ENCODE measurements at places on chromosomes 1 and 21.

- no peak overlapping the region for H3K4me3 ChIP-seq
- no peak overlapping the region for H3K27ac ChIP-seq
- H3K36me3 ChIP-seq = no peaks in the 10 kb centered on the region
- H3K4me1 ChIP-seq = peaks cover 12% of the 10 kb centered on the region
These were observed 8.7 kb upstream of the ECE1 start for GRCh38 chr1:21298981-21299391.

- H3K4me3 ChIP-seq = no peak overlapping the region
- no peaks in the 10 kb centered on the region for H3K27me3 ChIP-seq
- no peak overlapping the region for H3K27ac ChIP-seq
- H3K36me3 ChIP-seq = no peaks in the 10 kb centered on the region
- peaks cover 21% of the 10 kb centered on the region for H3K4me1 ChIP-seq
- ATAC-seq = no peak
These were observed 628.0 kb downstream of the SMYD3 start for GRCh38 chr1:245879091-245879490.

DNA sequence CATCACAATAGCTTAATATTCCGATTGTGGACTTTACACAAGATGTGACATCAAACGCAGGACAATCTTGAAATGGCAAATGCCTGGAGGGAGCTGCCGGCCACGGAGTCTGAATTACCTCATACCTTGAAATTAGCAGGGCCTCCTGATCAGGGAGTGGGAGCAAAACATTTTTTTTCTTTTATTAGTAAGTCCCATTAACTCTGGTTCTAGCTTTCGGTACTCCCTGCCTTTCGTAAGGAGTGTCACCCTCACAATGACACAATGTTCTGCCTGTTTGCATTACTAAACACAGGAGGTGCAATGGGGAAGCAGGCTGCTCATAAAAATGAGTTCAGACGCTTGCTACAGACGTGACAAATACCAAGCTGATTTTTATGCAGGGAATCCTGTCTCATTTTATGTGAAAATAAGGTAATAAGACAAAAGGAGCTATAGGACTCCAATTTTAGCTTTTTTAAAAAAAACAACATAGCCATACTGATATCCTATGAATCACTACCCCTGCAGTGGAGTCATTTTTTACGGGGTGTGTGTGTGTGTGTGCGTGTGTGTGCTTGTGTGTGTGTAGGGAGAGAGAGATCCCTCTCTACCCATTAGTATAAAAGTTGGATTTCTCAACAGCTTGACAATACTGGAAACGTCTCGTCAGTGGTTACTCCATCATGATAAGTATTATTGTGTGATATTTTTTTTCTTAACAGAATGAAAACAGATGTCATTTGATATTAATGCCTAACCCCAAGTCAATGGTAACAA lies 205.1 kb upstream of the RUNX1 start:
- no peak overlapping the region for H3K27ac ChIP-seq
- peaks cover 5% of the 10 kb centered on the region for H3K27me3 ChIP-seq
- peak; percentile 39 for ATAC-seq
- H3K36me3 ChIP-seq = no peaks in the 10 kb centered on the region
- H3K4me3 ChIP-seq = no peak overlapping the region

DNA sequence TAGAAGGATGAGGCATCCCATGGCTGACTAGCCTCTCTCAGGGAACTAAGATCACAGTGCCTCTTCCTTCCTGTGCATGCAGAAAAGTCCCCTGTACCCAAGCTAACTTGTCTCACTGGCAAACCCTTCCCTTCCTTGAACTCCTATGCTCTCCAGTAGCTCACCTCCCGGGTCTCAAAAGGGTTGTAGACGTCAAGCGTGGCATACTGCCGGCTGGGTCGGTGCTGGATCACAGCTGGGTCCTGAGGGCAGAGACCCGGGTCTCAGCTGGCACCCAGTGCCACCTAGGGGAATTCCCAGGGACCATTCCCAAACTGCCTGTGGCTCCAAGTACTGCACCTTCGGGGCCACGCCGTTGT lies 688 bp downstream of the SCAMP3 start:
- H3K4me3 ChIP-seq = peak overlapping the region; percentile 76
- no peaks in the 10 kb centered on the region for H3K27me3 ChIP-seq
- no peak for ATAC-seq

- H3K36me3 ChIP-seq = no peaks in the 10 kb centered on the region
- H3K27ac ChIP-seq = no peak overlapping the region
- ATAC-seq = no peak
- H3K27me3 ChIP-seq = no peaks in the 10 kb centered on the region
- H3K4me3 ChIP-seq = no peak overlapping the region
These were observed 888.2 kb upstream of the CXADR start for GRCh38 chr21:16624479-16625118.

- no peak for ATAC-seq
- H3K36me3 ChIP-seq = no peaks in the 10 kb centered on the region
- no peaks in the 10 kb centered on the region for H3K4me1 ChIP-seq
- H3K4me3 ChIP-seq = no peak overlapping the region
- no peak overlapping the region for H3K27ac ChIP-seq
These were observed 18.1 kb downstream of the SDCCAG8 start for GRCh38 chr1:243273945-243274344.

DNA sequence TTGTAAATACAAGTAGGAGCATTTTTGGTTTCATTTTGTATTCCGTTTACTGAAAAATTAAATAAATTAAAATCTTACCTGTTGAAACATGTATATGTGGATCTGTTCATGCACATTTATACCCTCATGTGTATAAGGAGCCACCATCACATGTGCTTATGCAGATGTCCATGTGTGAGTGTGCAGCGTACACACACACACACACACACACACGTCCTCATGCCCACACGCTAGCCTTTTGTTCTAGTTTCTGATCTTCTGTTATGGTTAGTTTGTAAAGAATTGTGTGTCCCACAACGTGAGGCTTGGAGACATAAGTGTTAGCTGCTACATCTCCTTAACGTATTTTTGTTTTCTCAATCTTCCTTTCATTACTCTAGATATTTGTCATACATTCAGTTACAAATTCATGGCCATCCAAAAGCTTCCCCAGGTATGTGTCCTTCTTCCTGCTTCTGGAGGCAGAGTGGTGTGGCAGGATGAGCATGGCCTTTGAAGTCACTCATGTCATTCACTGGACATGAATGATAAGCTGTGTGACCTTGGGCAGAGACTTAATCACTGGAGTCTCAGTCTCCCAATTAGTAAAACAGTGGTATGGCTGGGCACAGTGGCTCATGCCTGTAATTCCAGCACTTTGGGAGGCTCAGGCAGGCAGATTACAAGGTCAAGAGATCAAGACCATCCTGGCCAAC lies 54.6 kb downstream of the TENT5C start:
- H3K4me3 ChIP-seq = no peak overlapping the region
- no peaks in the 10 kb centered on the region for H3K27me3 ChIP-seq
- H3K36me3 ChIP-seq = no peaks in the 10 kb centered on the region
- ATAC-seq = no peak
- no peak overlapping the region for H3K27ac ChIP-seq

GRCh38 chr1:37055631-37056030 lies 21.3 kb upstream of the GRIK3 start:
- no peak overlapping the region for H3K4me3 ChIP-seq
- no peak for ATAC-seq
- no peak overlapping the region for H3K27ac ChIP-seq
- no peaks in the 10 kb centered on the region for H3K4me1 ChIP-seq
- H3K36me3 ChIP-seq = no peaks in the 10 kb centered on the region
- peaks cover 30% of the 10 kb centered on the region for H3K27me3 ChIP-seq

DNA sequence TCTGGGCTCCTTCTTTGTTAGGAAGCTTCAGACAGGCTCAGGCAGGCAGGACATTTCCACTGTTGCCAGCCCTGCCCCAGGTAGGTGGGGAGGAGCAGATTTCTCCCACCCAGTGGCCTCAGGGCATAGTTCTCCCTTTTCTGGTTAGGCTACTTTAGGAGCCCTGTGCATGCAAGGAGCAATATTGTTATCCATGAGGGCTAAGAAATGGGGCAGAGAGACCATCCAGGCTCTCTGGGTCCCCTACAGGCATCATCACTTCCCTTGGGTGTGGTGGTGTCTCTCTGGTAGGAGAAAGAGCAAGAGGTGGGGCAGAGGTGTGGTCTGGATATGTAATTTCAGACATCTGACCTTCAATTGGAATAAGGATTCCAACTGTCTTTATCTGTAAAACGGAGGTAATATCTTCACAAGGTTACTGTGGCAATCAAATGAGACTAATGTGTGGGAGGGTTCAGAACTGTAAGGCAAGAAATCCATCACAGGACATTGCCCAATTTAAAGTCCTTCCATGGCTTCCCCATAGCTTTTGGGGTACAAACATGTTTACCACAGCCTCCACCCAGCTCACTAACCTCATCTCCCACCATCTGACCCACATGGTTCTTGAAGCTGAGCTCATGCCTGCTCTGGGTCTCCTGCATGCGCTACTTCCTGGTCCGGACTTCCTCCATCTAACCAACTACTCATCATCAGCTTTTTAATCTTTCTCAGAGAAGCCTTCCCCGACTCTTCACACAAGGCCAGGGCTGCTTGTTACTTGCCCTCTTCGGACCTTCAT lies 26.1 kb downstream of the PCAT6 start:
- no peak overlapping the region for H3K27ac ChIP-seq
- H3K27me3 ChIP-seq = peaks cover 6% of the 10 kb centered on the region
- ATAC-seq = no peak
- H3K4me1 ChIP-seq = no peaks in the 10 kb centered on the region

DNA sequence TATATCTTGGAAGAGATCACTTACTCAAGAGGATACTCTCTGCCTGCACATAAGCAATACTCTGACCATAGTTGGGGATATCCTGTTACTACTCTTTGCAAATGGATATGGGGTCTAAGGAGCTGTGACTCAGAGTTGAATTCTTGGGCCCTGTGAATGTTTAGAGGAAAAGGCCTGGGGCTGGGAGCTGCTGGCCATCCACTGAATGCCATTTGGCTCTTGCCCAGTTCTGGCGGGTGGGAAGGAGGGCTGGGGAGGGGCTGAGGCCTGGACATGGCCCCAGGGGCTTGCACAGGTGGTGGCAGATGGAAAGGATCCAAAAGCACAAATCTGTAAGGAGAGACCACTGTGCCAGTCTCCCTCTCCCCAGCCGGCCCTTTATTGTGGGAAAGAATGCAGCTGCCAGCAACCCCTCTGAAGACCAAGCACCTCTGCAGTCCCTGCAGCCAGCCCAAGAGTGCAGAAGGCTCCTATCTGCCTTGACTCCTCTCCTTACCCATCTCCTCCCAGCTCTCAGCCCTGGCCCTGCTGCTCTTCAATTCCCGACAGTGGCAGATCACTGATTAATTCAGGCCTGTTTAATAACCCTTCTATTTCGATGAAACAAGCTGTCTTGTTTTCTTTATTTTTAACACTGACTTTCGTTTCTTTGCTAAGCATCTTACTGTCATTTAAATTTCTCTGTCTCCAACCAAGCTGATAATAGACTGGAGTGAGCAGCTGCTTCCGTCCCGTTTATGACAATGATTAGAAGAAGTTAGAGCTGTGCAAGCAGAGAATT lies 12.1 kb downstream of the PLXNA2 start:
- no peak overlapping the region for H3K4me3 ChIP-seq
- H3K27me3 ChIP-seq = no peaks in the 10 kb centered on the region
- ATAC-seq = no peak
- peaks cover 100% of the 10 kb centered on the region for H3K4me1 ChIP-seq

DNA sequence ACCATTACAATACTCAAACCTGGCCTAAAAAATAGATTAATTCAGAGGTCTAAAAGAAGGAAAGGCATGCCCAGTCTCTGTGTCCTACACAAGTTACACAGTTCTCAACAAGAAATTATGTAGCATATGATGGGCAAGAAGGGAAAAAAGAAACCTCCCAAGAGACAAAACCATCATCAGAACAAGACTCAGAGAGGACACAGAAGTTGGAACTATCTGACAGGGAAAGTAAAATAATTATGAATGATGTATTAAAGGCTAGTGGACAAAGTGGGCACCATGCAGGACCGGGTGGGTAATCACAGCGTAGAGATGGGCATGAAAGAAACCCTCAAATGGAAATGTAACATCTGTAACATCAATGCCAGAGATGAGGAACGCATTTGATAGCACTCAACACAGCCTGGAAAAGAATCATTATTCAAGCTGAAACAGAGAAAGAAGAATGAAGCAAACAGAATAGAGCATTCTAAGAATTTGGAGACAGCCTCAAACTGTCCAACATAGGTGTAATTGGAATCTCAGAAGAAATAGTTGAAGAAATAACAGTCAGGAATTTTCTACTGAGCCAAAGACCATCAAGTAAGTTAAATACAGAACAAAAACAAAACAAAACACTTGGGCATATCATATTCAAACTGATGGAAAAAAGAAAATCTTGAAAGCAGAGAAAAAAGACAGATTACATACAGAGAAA lies 29.7 kb downstream of the PER3 start:
- H3K27me3 ChIP-seq = no peaks in the 10 kb centered on the region
- ATAC-seq = no peak
- H3K36me3 ChIP-seq = peaks cover 88% of the 10 kb centered on the region

DNA sequence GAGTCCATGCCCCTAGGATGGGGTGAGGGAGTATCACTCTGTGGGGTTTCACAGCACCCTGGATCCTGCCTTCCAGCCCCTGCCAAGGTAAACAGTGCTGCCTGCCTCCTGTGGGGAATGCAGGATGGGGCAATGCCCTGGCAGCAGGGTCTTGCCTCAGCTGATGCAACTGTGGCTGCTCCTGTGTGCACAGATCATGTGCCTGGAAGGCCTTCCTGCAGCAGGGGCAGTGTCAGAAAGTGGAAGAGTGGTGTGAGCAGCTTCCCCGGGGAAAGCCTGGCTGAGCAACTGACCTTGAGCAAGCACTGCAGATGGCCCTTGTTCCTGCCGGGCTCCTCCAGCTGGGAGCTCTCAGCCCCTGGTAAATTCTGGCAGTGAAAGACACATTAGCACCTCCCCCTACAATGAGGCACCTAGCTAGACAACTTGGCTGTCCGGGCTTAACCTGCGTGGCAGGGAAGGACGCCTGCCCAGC lies 9.9 kb downstream of the TOR3A start:
- H3K36me3 ChIP-seq = no peaks in the 10 kb centered on the region
- peak; percentile 91 for ATAC-seq
- peak overlapping the region; percentile 65 for H3K27ac ChIP-seq
- H3K27me3 ChIP-seq = no peaks in the 10 kb centered on the region
- H3K4me3 ChIP-seq = no peak overlapping the region

DNA sequence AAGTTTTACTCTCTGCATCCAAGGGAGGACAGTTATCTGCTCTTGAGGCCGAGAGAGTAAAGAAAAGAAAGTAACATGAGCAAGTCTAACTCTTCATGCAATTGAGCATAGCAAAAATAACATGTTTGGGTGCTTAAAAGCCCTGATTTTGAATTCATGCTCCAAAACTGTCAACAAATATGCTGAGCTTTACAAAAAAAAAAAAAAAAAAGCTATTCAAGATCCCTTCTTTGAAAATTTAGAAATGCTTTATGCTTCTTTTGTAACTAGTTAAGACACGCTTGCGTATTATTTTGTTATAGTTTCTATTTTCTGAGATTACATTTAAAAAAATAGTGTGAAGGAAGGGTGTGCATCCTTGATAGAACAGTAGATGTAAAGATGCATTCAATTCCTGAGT lies 1733.0 kb downstream of the MRPL39 start:
- H3K4me1 ChIP-seq = no peaks in the 10 kb centered on the region
- no peaks in the 10 kb centered on the region for H3K27me3 ChIP-seq
- ATAC-seq = no peak
- no peak overlapping the region for H3K4me3 ChIP-seq
- H3K27ac ChIP-seq = no peak overlapping the region

GRCh38 chr1:44129616-44130500 lies 11.2 kb downstream of the KLF17 start:
- H3K4me1 ChIP-seq = no peaks in the 10 kb centered on the region
- H3K36me3 ChIP-seq = no peaks in the 10 kb centered on the region
- no peak overlapping the region for H3K4me3 ChIP-seq
- ATAC-seq = no peak
- peaks cover 7% of the 10 kb centered on the region for H3K27me3 ChIP-seq

- no peaks in the 10 kb centered on the region for H3K27me3 ChIP-seq
- no peak for ATAC-seq
- no peak overlapping the region for H3K27ac ChIP-seq
- no peaks in the 10 kb centered on the region for H3K4me1 ChIP-seq
These were observed 100.7 kb upstream of the GFI1 start for GRCh38 chr1:92587445-92587844.

All from gastroesophageal sphincter (tissue), 4 donors.